ENCODE measurements at places on chromosomes 12 and 14. TPM values are rescaled to one million over a fixed set of nuclear protein-coding genes. Genes with fewer than 3 reads are reported as not detected.

- no peak for DNase-seq
These were observed 15.6 kb downstream of the ACVRL1 start for GRCh38 chr12:51922762-51923505.

The GCH1 gene
- polyA plus RNA-seq, result 41.8 TPM

GRCh38 chr12:131989021-131989420 lies 39.3 kb downstream of the EP400 start:
- DNase-seq, result no peak

GRCh38 chr14:87286826-87287225 lies 706.2 kb downstream of the GALC start:
- DNase-seq, result no peak

DNA sequence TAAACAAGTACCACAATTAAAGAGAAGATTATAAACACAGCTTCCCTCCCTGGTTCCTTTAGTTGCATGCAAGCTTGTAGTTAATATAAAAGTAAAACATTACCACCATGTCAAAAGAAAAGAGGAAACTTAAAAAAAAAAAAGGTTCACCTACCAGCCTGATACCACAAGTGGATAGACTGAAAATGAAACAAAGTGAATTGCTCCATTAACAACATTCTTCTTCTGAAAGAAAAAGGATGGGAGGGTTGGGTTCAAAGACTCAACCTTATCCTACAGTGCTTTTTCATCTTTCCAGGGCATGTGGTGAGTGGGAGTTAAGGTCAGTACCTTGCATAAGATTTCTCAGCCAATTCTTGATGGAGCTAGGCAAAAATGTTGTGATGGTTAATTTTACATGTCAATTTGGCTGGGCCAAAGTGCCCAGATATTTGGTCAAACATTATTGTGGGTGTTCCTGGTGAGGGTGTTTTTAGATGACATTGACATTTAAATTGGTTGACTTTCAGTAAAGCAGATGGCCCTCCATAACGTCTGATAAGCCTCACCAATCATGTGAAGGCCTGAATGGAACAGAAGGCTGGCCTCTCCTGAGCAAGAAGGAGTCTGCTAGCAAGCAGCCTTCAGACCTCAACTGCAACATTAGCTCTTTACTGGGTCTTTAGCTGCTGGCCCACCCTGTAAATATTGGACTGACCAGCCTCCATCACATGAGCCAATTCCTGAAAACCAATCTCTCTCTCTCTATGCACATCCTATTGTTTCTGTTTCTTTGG lies 28.8 kb downstream of the VCPKMT start:
- no peak for DNase-seq

DNA sequence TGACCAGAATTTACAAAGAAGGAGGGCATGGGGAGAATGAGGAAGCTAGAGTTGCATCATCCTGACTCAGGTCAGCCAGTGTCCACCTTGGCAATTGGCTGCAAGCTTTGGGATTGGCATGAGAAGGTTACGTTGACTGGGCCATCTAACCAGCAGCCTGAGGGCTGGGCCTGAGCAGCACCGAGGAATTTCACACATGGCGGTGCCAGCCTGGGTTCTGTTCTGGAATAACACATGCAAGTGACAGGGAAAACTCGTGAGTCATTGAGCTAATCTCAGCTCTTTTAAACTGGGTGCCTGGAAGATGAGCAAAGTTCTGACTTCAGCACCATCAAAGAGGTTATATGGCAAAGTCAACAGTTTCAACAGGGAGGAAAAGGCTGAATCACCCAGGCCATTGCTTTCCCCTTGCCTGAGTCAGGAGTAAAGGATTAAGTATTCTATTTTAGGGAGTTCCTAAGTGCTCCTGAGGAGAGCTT lies 543.2 kb upstream of the TBX3 start:
- no peak for DNase-seq

DNA sequence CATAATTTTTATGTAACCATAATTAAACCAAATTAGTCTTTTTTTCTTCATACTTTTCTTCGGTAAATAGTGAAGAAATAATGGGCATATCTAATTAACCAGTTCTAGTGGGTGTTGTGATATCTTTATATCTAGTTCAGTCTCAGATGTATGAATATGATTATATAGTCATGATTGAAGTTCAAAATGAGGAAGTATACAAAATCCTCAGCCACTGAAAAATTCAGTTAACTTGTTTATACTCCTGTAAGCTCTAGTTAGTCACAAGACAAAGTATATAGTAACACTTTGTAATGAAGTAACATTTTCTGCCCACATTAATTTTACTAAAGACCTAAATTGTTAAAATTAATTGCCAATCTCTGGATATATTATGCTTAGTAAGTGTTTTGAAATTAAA lies 46.5 kb downstream of the CAND1 start:
- no peak for DNase-seq

DNA sequence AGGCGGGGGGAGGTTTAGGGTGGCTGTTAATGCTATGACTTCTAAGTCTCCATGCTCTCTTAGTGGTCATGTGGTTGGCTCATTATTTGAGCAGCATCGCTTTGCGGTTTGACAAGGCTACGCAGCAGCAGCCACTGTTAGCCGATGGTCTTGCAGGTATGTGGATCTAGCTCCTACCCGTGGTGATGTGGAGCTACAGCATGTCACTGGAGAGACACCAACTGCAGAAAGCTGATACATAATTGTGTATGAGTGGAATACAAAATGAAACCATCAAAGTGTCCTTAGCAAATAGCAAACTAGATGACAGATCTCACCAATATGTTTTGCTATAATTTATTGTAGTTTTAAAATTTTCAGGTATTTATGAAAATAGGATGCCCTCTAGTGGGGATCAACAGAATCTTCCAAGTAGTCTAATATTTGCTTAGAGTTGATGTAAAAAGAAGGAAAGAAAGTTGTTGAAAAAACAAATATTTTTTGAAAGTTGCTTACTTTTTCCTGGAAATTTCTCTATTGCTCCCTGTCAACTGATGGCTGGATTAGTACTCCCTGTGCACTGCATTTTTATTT lies 94.9 kb downstream of the NAV3 start:
- no peak for DNase-seq

The RNF212B gene
- not detected for polyA plus RNA-seq

The RDH11 gene
- polyA plus RNA-seq, result 84.1 TPM

The PLA2G1B gene
- not detected for polyA plus RNA-seq

GRCh38 chr14:96538990-96539317 lies 36.8 kb downstream of the PAPOLA start:
- no peak for DNase-seq

DNA sequence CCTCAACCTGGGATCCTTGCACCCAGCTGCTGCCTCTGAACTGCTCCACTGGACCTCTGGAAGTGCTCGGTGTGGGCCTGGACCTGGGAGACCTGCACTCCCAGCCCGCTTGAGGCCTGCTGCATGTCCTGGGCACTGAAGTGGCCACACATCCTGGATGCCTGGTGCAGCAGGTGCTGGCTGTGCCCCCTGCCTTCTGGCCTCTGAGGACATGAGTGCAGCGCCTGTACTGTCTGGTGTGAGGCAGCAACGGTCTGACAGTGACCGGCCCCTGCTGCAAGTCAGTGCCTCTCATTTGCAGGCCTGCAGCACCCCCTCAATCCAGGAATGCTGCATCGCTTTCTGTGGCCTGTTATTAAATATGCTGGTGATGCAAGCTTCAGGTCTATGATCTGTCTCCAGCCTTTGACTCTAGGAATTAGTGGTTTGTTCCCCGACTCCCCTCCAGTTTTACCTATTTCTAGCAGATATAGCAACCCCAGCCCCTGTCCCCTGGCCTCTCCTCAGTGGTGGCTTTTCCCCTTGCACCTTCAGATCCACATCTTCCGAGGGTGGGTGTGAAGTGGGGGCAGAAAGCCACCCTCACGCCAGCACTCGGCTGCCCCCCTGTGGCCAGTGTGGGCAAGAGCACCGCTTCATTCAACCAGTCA lies 3.6 kb downstream of the SMIM41 start:
- DNase-seq, result peak; percentile 59

DNA sequence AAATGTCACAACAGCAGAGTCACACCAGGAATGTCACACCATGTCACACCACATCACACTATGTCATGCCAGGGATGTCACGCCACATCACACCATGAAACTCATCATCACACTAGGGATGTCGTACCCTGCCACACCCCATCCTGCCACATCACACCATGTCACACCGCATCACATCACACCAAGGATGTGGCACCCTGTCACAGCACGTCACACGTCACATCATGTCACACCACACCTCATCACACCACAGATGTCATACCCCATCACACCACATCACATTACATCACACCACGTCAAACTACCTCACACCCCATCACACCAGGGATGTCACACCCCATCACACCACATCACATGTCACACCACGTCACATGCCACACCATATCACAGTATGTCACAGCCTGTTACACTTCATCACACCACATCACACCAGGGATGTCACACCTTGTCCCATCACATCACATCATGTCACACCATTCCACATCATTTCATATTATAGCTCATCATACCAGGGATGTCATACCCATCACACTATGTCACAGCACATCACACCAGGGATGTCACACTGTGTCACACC lies 90.9 kb downstream of the TMEM121 start:
- DNase-seq, result no peak

The SERPINA9 gene
- polyA plus RNA-seq, result not detected

The CLEC4C gene
- not detected for polyA plus RNA-seq

The PPP2R5E gene
- polyA plus RNA-seq, result 31.4 TPM

DNA sequence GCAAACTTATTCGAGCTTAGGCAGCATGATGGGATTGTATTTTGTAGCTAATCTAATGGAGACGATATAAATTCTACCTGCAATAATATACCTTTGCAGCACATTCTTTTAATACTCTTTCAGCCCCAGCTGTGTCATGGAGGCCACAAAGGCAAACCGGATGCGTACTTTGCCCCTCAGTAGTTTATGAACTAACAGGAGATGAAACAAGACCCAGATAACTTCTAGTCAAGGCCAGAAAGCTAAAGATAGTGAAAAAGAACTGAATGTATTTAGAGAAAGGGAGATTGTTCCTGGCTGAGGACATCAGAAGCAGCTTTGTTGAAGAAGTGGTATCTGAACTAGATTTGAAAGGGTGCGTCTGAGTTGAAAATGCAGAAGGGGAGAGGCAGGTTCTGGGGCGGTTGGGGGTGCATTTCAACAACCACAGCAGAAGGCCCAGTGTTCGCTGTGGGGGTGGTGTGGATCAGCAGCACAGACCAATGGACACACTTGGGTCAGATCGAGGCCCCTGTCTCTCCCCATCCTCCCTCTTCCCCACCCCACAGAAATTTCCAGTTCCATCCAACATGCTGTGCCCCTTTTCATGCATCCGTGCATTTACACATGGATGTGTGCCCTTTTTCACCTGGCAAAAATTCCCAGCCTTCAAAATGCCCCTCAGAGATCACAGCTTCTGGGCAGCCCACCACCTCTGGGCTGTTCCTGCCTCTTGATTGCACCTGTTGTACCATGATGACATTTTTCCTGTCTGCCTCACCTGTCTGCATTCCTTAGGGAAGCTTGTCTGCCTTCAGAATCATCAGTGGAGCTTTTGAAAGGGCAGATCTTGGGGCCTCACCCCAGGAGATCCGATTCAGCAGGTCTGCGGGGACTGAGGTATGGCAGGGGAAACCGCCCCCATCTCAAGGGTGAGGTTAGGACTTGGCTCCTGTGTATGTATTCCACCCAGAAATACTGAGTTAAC lies 2.2 kb downstream of the ZNF839 start:
- no peak for DNase-seq

- DNase-seq, result no peak
These were observed 55.4 kb downstream of the DAO start for GRCh38 chr12:108935159-108935763.

The SYNDIG1L gene
- polyA plus RNA-seq, result not detected

DNA sequence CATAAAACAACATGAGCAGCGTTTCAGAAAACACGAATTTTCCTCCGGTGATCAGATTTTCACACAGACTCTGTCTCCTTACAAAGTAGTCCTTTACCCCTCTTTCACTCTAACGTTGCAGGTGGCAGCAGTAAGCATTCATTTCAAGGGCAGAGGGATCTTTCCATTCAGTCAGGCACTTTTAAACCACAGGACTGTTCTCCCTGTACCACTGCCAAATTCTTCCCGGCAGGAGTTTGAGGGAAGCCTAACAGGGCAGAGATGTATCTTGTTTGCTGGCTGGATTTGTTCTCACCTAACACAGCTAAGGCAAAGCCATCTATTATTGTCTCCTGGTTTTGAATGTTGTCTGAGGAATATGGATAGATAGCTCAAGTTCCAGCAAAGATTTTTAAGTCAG lies 1187.3 kb upstream of the SEL1L start:
- no peak for DNase-seq

The ANKRD33 gene
- not detected for polyA plus RNA-seq

DNA sequence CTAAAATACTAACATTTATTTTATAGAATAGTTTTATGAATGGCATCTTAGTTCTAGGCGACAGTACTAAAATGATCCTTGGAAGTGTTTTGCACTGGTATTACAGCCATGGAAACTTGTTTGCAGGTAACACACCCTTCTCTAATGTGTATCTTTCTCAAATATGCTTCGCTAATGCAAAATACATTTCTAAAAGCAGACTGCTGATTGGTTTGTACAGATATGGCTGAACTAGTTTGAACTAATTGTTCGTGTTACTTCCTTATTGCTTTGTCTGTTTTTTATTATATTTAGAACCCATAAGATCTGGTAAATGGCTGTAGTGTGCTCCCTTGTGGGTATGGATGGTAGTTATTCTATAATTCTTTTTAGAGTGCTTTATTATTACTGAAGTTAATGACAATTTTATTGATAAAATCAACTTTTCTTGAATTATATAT lies 53.0 kb downstream of the ATF7IP start:
- DNase-seq, result peak; percentile 60

DNA sequence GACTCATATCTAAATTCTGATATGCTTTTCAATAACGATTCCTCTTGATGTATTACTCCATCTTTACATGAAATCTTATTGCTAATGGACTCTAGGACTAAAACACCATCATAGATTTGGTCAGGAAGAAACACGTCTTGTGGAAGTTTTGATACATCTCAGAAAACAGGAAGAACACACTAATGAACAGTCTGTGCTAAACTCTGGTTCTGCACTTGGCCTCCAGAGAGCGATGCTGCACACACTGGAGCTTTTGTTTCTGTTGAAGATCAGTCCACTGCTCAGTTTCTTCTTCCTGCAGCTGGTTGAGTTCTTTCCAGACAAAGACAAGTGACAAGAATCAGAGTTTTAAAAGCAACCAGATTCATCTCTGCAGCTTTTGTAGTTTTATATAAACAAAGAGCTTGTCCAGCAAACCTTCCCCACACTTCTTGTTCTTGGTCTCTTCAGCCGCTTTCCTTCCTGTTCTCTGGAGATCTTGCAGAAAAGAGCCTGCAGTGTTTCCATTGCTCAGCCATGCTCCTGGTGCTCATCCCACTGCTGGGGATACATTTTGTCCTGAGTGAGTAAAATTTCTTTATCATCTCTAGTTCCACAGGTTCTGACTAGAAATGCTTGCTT lies 229.1 kb upstream of the OR4E1 start:
- DNase-seq, result no peak

The PLEKHD1 gene
- polyA plus RNA-seq, result 0.05 TPM

The TPPP2 gene
- polyA plus RNA-seq, result not detected
